ENCODE measurements at places on chromosomes 7 and 10.
A peak's percentile ranks its signal among the peaks of the same experiment; 100 is the strongest.

GRCh38 chr10:84599254-84599653 is 270.9 kb downstream of the CCSER2 start:
- no peak for DNase-seq

DNA sequence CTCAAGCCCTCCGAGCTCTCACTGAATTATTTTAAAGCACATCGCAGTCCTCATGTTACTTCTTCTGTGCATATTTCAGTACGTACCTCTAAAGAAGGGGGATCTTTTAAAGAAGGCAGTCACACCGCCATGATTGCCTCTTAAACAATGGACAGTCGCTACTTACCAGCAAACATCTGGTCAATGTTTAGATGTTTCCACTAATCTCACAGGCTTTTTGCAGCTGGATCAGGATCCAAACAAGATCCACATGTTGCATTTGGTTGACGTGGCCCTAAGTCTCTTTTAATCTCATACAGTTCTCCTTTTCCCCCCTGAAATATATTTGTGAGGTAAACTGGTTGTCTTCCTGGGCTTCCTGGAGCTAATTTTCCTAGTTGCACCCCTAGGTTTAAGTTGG is 50.0 kb downstream of the PRF1 start:
- DNase-seq = no peak

DNA sequence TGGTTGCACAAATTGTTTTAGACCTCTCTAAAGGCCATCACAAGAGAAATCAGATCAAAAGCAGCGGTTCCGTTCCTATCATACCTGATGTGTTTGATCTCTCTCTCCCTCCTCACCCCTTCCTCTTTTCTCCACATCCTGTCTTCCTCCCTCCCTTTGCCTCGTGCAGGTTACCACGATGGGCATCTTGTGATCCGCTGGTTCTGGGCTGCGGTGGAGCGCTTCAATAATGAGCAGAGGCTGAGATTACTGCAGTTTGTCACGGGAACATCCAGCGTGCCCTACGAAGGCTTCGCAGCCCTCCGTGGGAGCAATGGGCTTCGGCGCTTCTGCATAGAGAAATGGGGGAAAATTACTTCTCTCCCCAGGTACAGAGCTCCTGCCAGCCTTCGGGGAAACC is 28.5 kb upstream of the STK17A start:
- DNase-seq = no peak

DNA sequence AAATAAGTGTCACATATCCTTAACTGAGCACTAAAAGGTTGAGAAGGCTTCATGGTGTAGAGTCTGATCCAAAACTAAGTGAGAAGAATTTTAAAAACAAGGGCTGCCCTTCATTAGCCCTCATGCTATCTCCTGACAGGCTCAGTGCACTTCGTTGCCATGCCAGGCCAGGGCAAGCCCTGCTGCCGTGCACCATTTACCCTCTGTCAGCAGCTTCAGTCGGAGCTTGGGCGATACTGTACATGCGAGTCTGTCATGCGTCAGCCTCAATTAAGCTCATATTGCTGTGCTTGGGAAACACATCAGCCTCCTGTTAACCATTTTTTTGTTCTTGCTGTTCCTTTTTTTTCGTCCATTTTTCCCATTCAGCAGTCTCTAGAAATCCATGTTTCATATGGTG is 166.6 kb downstream of the VTI1A start:
- no peak for DNase-seq

DNA sequence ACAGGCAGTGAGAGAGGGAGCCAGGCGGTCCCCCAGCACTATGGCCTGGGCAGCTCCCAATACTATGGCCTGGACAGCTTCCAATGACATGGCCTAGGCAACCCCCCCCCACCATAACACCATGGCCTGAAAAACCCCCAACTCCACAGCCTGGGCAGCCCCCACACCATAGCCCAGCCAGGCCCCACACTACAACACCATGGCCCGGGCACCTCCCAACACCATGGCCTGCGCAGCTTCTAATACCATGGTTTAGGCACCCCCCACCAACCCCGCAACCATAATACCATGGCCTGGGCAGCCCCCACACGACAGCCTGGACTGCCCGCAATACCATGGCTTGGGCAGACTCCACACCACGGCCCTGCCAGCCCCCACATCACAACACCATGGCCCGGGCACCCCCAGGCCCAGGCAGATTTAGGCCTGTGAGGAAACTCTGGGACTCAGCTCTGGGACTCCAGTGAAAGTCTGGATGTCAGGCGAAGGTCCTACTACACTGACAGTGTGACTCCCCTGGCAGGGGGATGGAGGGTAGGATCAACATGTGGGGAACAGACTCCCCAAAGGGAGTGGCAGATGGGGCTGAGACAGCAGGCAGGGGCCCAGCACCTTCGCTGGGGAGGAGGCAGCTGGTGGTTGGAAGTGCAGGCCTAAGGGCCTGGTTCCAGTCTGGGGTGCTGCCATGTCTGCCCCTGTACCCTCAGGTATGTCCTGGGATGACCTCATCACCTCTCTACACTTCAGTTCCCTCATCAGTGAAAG is 8.7 kb downstream of the CPXM2 start:
- DNase-seq = no peak

- DNase-seq = no peak
These were observed 22.6 kb downstream of the CSGALNACT2 start for GRCh38 chr10:43160921-43161255.

- no peak for DNase-seq
These were observed 585.6 kb downstream of the SUGCT start for GRCh38 chr7:40720416-40720815.

- DNase-seq = no peak
These were observed 102.6 kb upstream of the LYZL1 start for GRCh38 chr10:29186221-29186620.

GRCh38 chr7:100400656-100401055 is 27.4 kb downstream of the PILRA start:
- DNase-seq = no peak

- DNase-seq = no peak
These were observed 26.8 kb upstream of the MYO3A start for GRCh38 chr10:25907261-25907660.

GRCh38 chr7:84629216-84629615 is 434.6 kb upstream of the SEMA3A start:
- no peak for DNase-seq

DNA sequence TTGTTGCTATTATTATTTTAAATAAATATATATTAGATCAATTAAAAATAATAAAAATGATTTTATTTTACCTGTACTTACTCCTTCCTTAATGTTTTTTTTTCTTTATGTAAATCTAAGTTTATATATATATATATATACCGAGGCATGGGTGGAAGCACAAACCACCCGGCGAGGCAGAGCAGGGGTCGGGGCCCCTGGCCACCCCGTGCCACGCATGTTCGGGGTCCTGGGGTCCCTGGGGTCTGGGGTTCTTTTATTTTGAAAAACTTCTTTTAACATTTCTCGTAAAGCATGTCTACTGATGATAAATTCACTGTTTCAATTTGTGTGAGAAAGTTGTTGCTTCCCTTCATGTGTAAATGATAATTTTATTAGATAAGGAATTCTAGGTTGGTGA is 976.1 kb downstream of the REEP3 start:
- no peak for DNase-seq

DNA sequence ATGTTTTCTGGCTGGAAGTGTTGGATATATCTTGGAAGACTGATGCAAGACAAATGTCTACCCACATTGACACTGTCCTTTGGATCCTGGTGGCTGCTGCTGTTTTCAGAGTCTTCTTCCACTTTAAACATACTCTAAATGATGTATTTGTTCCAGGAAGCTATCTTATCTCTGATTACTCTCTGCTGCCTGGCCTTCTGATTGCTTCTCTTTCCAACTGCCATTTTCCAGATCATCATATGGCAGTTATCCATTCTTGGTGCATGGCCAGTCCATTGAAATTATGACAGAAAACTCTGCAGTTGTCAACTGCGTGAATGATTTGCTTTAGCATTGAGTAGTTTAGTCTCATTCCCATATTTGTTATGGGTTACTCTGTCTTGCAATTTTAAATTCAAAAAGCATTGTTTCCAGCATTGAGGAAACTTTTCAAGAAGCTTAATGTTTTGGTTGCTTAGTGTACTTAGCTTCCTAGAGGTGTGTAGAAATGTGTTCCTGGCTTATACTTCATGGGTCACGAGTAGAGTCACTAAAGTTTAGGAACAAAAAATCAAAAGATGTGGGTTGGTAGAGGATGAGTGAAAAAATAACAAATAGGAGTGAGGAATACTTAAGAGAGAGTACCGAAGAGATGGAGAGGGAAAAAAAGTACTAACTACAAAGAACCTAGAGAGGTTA is 268.3 kb upstream of the MTPN start:
- DNase-seq = no peak

DNA sequence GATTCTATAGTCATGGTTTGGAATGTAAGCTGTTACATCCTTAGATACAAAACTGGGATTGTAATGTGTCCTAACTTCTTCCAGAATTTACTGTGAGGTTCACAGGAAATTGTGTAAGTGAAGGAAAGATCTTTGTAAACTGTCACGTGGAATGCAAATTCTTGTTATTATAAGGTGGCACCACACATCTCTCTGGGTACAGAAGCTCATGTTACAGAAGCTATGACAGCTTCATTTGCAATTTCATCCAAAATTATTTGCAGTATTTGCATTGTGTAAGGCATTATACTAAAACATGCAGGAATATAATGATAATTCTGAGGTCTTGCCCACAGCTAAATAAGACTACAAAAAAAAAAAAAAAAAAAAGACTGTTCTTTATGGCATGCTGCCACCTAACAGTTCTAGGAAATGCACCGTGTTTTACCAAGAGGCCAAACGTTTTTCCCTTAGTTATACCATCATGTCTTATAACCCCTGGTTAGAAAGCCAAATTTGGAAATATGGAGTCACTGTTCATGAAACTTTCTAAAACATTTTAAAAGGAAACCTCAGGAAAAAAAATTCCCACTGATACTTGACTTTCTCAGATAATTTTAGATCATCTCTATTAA is 17.6 kb downstream of the MINDY3 start:
- no peak for DNase-seq

DNA sequence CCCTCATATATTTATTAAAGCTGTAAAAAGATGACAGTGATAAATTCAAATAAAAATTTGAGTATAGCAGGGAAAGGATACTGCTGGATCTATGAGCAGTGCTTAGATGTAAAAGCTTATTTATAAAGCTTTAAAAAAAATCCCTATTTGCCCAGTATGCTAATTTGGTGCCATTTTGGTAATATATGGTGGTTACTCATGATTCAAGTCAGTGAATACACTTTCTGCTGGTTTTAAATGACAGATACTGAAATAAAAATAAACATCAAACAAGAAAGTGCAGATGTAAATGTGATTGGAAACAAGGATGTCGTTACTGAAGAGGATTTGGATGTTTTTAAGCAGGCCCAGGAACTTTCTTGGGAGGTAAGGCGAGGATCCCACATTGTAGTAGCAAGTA is 134.4 kb upstream of the SAMD8 start:
- DNase-seq = no peak

GRCh38 chr7:150404805-150405583 is 25.9 kb downstream of the ZNF775 start:
- DNase-seq = peak; percentile 27

DNA sequence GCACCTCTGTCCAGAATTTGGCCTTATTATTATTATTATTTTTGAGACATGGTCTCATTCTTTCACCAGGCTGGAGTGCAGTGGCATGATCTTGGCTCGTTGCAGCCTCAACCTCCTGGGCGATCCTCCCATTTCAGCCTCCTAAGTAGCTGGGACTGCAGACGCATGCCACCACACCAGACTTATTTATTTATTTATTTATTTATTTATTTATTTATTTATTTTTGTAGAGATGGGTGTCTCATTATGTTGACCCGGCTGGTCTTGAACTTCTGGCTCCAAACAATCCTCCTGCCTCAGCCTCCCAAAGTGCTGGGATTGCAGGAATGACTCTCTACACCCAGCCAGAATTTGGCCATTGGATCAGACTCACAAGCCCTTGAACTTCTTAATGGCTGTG is 6.4 kb downstream of the BLNK start:
- DNase-seq = no peak

- no peak for DNase-seq
These were observed 3.4 kb downstream of the ADRA2A start for GRCh38 chr10:111080224-111080623.

DNA sequence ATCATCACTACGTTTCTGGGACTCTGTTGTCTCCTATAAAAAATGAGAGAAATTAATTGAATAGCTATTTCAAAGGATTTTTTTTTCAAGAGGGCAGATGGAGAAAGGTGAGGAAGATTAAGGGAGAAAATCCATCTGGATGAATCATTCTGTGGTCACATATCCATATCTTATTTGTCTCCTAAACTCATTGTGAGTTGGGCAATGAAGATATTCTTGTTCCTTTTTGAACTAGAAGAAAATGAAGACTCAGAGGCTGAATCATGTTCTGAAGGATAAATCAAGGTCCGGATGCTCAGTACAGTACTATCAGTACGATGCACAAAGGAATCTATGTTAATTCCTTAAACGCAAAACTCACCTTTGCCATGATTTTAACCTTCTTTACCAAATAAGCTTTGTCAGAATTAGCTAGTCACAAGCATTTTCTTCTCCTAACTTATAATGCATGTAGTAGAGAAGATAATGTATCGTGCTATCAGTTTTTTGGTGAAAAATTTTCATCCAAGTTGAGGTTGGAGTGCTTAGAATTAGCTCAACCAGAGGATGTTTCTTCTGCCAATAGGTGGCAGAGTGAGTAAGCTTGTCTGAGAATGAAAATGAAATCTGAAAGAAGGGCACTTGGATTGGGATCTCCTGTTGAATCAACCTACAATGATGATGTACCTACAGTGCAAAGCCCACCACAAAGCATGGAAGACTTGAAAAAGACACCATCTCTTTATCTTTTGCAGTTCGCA is 446.9 kb downstream of the KIF20B start:
- no peak for DNase-seq

DNA sequence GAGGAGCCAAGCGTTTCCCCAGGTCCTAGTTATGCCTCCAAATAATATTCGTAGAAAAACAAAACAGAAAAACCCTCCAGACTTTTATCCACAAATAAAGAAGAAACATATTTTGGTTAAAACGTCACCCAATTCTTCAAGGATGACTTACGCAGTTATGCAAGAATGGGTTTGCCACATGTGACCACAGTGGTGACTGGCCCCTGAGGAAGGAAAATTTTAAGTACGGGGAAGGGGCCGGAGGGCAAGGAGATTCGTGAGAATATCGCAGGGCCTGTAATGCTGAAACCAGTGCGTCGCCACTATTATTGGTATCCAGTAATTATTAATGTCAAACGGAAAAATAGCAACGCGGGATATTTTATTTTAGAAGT is 537 bp upstream of the MRPS24 start:
- no peak for DNase-seq
